ENCODE measurements at places on chromosomes 12 and 14. TPM values are rescaled to one million over a fixed set of nuclear protein-coding genes. Genes with fewer than 3 reads are reported as not detected.

GRCh38 chr12:12590961-12591360 is 20.7 kb upstream of the CREBL2 start:
- no peak for DNase-seq

GRCh38 chr14:93857081-93857480 is 68.8 kb upstream of the PRIMA1 start:
- DNase-seq, result no peak

- DNase-seq, result no peak
Measured at GRCh38 chr14:73576391-73576790, 7.4 kb downstream of the ACOT2 start.

DNA sequence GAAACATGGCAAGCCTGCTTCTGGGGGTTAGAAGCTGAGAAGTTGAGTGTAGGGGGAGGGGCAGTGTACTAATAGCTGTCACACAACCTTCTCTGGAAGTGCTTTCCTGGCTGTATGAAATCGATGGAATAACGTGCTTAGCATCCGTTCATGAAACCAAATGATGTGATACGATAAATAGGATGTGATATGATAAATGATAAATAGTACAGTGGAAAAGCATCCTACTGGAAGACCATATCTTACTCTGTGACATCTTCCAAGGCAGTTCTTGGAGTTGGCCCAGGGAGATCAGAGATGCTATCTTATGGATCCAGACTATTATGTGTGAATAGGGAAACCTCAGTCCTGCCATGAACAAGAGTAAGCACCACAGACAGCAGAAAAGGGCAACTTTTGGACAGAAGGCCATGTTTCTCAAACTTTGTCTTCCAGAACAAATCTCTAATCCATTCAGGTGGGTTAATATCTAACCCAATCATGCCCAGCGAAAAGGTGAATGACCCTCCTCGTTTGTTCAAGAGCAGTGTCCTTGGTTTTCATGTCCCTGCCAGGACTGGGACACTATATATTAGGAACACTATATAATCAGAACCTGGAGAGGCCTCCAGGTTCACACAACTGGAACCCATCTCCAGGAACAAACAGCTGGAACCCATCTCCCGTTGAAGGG is at the start of gene ANG:
Gene ANG (plus strand): TSS at position 598 of the 673 bp plus-strand sequence. CDS start 4,801 bp downstream, outside the sequence.
- DNase-seq, result no peak

- DNase-seq, result no peak
Measured at GRCh38 chr12:16600525-16600924, 5.4 kb downstream of the LMO3 start.

DNA sequence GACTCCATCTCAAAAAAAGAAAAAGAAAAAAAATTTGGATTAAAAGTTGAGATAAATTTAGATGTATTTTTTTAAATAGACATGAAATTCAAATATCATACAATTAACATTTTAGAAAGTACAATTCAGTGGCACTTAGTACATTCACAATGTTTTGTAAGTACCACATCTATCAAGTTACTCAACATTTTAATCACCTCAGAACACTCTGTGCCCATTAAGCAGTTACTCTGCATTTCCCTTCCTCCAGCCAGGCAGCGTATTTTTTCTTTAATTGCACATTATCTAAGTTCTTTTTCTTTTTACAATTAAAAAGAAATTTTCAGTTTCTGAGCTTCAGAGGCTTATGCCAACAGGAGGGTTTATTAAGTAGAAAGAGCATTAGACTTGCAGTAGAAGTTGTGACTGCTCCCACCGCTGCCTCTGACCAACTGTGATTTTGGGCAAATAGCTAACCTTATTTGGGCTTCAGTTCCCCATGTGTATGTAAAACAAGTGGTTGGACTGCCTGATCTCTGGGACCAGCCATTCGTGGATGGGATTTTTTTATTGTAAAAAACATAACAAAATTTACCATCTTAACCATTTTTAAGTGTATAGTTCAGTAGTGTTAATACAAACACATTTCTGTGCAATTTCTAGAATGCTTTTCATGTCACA is 65.7 kb downstream of the WNK1 start:
- DNase-seq, result no peak

DNA sequence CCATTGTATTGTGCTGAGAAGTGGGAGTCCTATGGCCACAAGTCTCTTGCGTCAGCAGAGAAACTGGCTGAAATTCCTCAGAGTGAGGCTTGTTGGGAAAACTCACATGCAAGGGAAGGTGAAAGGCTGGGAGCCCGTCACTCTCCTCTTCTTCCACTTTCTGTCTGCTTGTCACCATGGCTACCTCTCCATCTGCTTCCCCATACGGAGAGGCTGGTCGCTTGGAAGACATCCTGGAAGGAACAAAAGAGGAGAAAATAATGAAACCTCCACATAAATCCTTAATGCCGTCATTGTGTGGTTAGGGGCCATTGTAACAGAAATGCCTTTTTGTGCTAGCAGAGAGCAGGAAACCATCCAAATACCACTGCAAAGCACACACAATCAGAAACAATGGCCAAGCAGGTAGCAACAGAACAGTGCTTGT is 53.7 kb downstream of the SOX5 start:
- no peak for DNase-seq

GRCh38 chr12:23238190-23238589 is 613.2 kb downstream of the ETNK1 start:
- no peak for DNase-seq

Gene OTOGL
- total RNA-seq, result 0.59 TPM

Gene CCDC177
- 0.29 TPM for total RNA-seq
